Stimulated activated CD4-positive, alpha-beta T cell treated with anti-CD3 and anti-CD28 coated beads, Interleukin-2, amount 100 ng/mL, for 24 hours (primary cell): ENCODE measurements at places on chromosomes 13 and 19.
A peak's percentile ranks its signal among the peaks of the same experiment; 100 is the strongest.

- no peak for DNase-seq
These were observed 130.9 kb downstream of the ZDHHC20 start for GRCh38 chr13:21328201-21328600.

DNA sequence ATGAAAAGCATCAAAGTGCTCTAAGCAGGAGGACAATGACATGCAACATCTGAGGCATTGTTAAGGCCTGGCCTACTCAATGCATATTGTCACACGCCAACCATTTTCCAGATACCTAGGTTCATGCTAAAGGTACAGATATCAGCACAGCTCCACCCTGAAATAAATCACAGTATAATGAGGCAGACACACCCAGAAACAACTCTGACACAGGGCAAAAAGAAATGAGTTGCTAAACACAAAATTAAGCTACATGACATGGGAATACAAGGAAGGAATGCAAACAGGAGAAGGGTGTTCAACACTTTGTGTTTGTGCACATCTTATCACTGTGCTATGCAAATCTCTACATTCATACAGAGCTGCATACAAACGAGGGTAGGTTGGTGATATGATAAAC lies 86.5 kb downstream of the EPSTI1 start:
- DNase-seq = no peak

GRCh38 chr19:37905946-37906868 lies at the start of gene WDR87:
TSS of gene WDR87 (minus strand) at chr19:37906594. CDS start at chr19:37898239, 8,355 bp downstream.
- peak; percentile 40 for DNase-seq

DNA sequence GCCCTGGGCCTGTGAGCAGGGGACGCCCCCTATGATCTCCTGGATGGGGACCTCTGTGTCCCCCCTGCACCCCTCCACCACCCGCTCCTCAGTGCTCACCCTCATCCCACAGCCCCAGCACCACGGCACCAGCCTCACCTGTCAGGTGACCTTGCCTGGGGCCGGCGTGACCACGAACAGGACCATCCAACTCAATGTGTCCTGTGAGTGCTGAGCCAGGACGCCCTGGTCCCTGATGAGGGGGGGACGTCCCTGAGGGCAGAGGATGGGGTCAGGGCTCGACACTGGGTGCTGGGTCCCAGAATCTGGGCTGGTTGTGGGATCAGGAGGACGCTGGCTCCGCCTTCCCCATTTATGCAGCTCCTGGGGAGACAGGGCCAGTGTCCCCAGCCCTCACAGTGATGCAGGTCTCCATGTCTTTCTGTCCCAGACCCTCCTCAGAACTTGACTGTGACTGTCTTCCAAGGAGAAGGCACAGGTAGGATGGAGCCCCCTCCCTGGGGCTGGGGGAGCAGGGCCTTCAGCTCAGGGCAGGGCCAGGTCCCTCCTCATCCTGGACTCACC lies 2.5 kb downstream of the SIGLEC7 start:
- DNase-seq = no peak

GRCh38 chr19:3253270-3253669 lies 28.8 kb downstream of the CELF5 start:
- DNase-seq = no peak

GRCh38 chr19:18954094-18954493 lies 13.1 kb upstream of the HOMER3 start:
- DNase-seq = no peak

GRCh38 chr13:59893266-59893665 lies 270.5 kb downstream of the DIAPH3 start:
- DNase-seq = no peak

GRCh38 chr13:99813336-99814095 lies 158.1 kb downstream of the ZIC5 start:
- no peak for DNase-seq
